ENCODE measurements at places on chromosomes 11 and 22. TPM values are rescaled to one million over a fixed set of nuclear protein-coding genes. Genes with fewer than 3 reads are reported as not detected.

- no peaks in the 10 kb centered on the region for H3K4me1 ChIP-seq
- H3K4me3 ChIP-seq: no peak overlapping the region
- H3K27me3 ChIP-seq: no peaks in the 10 kb centered on the region
- H3K27ac ChIP-seq: no peak overlapping the region
- no peaks in the 10 kb centered on the region for H3K36me3 ChIP-seq
Observed at GRCh38 chr11:60345489-60345888, 18.4 kb downstream of the MS4A6E start.

DNA sequence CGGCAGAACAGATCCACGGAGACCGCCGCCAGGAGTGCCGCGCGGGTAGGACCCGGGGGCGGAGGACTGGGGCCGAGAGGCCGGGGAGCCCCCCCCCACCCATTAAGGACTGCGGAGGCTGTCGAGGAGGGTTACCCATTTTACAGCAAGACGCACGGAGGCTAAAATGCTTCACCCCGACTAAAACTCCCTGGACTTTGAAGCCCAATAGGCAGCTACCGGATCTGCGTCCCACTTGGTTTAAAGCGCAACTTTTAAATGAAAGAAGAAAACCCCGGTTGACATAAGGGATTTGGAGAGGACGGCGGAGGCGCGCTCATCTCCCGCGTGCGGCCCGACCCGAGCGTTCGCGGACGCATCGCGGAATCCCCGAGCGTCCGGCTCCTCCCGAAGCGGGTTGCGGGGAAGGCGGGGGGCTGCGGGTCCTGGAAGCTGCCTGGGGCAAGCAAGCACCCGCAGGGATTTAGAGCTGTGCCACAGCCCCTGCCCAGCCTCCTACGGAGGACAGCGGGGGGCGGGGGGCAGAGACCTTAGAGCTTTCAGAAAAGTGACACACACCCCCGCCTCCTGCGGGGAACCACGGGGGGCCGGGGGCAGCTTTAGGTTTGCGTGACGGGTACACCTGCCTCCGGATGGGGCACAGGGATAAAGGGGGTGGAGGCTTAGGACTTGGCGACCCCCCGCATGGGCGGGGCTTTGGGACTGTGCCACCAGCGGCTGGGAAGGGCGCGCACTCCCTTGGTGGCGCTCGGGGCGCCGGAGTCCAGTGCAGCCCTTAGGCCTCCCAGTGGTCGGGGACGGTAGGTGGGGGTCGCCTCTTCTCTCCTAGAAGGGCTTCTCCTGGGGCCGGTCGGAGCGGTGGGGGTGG is 760 bp upstream of the CELSR1 start:
- peaks cover 62% of the 10 kb centered on the region for H3K4me1 ChIP-seq
- no peaks in the 10 kb centered on the region for H3K27me3 ChIP-seq
- peak overlapping the region; percentile 80 for H3K27ac ChIP-seq
- DNase-seq: peak; percentile 75

The MAP4K2 gene
- total RNA-seq: 21.4 TPM

The SLC22A8 gene
- not detected for total RNA-seq

The ABCC8 gene
- total RNA-seq: 69.6 TPM

The POLDIP3 gene
- total RNA-seq: 21.6 TPM

Data from stomach (tissue), 19 donors.